ENCODE measurements at places on chromosomes 3 and 15.

DNA sequence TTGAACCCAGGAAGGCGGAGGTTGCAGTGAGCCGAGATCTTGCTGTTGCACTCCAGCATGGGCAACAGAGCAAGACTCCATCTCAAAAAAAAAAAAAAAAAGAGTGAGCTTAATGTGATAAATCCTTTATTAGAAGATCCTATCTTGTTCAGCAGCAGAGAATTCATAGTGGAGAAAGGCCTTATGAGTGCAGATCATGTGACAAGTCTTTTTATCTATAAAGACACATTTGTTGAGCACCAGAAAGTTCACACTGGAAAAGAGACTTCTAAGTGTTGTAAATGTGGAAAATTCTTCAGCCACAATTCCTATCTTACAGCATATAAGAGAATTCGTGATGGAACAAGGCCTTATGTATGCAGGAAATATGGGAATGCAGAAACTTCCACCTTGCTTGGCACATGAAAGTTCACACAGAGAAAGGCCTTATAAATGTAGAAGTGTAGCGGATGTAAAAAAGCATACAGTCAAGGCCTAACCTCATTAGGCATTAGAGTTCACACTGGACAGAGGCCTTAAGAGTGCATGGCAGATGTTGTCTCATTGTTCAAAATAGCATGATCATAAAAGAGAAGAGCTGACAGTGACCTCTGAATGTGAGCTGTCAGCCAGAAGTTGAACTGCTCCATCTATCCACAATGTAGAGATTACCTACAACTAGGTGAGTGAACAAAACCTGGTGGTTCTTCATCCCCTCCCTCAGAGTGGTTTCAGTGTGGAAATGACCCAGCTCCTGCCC lies 16.7 kb downstream of the ADAM10 start:
- DNase-seq: no peak

DNA sequence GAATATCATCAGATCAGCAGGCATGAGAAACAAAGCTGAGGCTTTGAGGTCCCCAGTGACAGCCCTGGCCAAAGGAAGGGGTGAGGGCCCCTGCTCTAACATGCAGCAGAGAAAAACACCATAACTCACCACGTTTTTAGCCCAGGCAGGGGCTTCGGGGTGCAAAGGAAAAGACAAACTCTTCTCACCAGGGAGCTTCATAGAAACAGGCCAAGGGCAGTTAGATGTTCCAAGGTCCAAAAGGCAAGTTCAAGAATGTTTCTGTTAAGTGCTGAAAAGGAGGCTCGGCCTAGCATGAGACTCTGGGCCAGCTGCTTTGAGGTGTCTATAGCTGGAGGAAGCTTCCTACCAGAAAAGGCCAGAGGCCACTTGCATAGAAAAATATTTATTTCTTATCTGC lies 608.4 kb upstream of the CFAP20DC start:
- DNase-seq: no peak

GRCh38 chr15:37100966-37101215 lies 542 bp upstream of the MEIS2 start:
- DNase-seq: no peak

DNA sequence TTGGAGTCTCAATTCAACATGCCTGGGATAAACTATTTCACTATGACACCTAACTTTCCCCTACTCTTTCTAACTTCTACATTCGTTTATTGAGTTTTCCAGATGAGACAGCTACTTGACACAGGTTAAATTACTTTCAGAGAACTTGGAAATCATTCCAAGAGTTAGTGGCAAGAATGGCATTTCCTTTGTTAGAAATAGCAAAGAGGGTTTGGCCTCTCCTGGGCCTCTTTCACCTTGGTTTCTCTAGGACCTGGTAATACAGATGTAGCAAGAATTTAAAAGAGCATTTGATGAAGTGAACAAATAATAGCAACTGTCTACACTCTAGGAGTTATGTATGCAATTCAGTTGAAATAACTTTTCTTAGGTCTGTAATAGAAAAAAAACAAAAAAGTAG lies 748.9 kb downstream of the MECOM start:
- DNase-seq: no peak

DNA sequence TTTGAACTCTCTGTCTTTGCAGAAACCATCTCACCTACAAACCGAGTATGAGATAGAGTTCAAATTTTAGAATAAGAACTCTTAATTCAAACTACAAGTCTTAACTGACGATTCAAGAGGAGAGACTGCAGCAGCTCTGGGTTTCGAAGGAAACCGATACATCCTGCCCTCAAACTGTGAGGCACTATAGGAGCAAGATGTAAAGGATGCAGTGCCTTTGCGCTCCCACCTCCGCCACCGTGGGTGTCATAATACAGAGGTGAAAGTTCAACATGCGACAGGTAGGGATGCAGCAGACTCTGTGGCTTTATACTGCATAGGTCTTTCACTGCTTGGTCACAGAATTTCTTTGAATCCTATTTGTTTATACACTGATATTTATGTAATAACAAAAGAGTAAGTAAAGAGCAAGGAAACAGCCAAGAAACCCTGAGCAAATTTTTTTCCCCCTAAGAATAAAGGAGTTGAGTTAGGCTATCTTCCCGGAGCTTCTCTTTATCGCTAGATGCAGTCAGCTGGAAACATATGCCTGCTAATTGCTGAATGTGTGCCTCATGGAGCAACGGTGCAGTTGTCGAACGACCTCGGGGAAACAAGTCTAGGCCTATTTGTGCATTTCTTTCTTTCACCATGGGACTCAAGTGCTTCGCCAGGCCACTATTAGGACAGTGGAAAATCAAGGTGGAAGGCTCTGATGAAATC lies 1097.6 kb upstream of the CFAP20DC start:
- DNase-seq: no peak

GRCh38 chr15:57190208-57190607 lies 186.1 kb upstream of the CGNL1 start:
- no peak for DNase-seq

- no peak for DNase-seq
Observed at GRCh38 chr3:171404376-171404967, 55.7 kb downstream of the TNIK start.

- DNase-seq: no peak
Observed at GRCh38 chr3:56691165-56692000, 8.3 kb upstream of the TASOR start.

GRCh38 chr3:165502707-165503106 lies 306.5 kb upstream of the SLITRK3 start:
- DNase-seq: no peak

DNA sequence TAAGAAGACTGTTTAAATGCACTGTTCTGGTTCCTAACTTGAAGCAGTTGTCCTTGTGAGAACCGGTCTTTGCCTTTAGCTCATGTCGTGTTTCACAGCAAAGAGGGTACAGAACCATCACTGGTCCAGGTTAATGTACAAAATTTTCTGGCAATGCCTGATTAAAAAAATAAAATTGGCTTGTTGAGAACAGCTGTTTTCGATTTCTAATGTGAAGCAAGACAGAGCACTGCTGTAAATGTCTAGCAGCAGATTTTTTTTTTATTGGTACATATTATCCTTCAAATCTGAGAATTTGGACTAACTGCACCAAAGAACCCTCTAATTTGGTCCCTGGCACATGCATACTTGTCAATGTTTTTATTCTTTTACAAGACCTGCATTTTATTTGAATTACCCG lies 103.3 kb downstream of the STT3B start:
- DNase-seq: no peak

DNA sequence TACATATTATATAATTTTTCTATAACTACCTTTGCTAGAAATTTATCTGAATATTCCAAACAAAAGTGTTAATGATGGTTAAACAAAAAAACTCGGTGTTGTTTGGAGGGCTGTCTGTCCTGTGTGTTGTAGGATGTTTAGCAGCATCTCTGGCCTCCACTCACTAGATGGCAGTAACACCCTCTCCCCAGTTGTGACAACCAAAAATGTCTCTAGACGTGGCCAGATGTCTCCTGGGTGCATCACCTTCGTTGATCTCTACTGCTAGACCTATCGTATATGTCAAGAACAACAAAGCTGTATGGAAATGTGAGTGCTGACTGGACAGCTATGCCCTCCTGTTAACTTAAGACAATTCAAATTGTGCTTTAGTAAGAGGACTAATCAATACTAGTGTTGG lies 14.1 kb downstream of the ANKRD34C start:
- no peak for DNase-seq

DNA sequence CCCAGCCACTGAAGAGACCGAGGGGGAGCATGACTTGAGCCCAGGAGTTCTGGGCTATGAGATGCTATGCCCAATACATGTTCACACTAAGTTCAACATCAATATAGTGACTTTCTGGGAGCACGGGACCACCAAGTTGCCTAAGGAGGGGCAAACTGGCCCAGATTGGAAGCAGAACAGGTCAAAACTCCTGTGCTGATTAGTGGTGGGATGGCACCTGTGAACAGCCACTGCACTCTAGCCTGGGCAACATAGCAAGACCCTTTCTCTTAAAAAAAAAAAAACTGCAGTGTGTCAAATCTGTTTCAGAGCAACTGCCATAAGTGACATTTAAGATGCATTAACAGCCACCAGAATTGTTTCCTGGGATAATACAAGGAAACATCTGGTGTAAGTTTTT lies 9.8 kb downstream of the HES1 start:
- DNase-seq: no peak

DNA sequence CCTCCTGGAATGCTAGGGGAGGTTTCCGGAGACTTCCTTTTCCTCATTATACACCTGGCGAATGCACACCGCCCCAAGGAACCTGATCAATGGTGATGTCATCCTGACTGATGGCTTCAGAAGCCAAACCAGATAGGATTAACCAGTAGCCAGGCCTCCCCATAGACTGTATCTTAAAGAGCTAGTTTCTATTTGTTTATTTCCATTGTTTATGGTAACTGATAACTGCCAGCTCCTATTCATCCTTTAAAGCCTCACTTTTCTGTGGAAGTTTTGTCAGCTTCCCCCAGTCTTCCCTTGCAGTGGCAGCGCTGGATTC lies at the start of gene MKRN2OS:
TSS of gene MKRN2OS (minus strand) at position 27 of the 319 bp plus-strand sequence. CDS start 35 bp downstream, outside the sequence.
- DNase-seq: no peak

GRCh38 chr15:91541286-91541685 lies 312.2 kb upstream of the SLCO3A1 start:
- DNase-seq: no peak

DNA sequence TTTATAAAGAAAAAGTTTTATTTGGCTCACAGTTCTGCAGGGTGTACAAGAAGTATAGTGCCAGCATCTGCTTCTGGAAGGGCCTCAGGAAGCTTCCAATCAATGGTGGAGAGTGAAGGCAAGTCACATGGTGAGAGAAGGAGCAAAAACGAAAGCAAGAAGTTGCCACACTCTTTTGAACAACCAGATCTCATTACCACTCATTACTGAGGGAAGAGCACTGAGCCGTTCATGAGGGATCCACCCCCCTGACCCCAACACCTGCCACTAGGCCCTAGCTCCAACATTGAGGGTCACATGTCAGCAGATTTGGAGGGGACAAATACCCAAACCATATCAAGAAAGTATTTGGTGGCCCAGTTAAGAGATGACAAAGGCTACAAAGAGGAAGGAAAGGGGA lies 239.3 kb upstream of the UBE2E1 start:
- no peak for DNase-seq

DNA sequence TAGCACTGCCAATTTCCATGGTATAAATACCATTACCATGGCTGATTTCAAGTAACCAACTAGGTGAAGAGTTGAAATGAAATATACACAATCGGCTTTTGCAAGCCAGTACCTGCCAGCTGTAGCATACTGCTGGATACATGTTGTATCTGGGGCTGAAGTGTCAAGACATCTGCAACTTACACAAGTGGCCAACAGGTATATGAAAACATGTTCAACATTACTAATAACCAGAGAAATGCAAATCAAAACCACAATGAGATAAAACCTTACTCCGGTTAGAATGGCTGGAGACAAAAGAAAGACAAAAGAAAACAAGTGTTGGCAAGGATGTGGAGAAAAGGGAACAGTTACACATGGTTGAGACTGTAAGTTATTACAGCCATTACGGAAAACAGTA lies 11.6 kb downstream of the ATOSA start:
- DNase-seq: no peak

All from CD4-positive, alpha-beta T cell treated with Interleukin-6 at 100 ng/mL for 8 hours (primary cell).